ENCODE measurements at places on chromosomes 3 and 15.

DNA sequence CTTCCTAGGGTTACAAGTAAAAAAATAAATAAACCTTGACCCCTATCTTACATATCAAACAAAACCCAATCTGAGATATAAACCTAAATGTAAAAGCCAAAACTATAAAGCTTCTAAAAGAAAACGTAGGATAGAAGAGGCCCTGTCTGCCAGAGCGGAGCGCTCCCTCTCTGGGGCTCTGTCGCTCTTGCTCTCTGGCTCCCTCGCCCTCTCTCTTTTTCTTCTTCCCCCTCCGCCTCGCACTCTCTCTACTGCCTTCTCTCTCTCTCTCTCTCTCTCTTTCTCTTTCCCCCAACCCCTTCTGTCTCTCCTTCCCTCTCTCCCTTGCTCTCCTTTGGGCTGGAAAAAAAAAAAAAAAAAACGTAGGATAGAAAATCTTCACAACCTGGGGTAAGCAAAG, 21.6 kb downstream of the RYK start:
- DNase-seq = no peak

- DNase-seq = peak; percentile 19
Observed at GRCh38 chr3:168511428-168512014, 415.8 kb upstream of the GOLIM4 start.

DNA sequence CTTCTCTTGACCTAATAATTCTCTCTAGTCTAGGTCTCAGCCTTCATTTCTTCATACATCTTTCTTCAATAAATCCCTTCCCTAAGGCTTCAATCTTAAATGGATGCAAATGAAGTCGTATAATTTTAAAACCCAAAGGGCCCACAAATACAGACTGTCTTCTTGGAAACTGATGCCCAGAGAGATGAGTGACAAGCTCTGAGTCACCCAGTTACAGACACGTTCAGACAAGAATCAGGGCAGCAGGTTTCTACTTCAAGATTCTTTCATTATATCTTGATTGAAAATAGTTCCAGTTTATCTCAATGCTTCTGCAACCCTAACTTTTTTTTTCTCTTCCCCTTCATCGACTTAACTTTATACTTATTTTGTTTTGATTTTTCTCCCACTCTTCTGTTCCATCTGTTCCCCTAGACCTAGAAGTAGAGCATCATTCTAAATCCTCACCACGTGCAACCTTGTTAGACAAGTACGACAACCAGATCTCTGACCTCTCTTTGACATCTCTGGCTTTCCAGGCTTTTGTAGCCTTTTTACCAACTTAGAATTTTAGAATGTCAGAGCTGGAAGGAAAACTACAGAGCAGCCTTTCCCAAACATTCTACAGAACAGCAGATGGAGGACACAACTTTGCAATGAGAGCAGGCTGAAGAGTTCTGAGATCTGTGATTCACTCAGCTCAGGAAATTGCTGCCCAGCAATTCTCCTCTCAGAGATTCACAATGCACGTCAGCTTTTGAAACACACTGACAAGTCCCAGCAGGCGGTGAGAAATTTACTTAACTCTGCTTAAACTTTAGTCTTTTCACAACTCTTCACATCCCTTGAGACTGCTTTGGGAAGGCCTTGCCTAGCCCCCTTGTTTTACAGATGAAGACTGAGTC, 25.3 kb downstream of the NCEH1 start:
- DNase-seq = no peak

DNA sequence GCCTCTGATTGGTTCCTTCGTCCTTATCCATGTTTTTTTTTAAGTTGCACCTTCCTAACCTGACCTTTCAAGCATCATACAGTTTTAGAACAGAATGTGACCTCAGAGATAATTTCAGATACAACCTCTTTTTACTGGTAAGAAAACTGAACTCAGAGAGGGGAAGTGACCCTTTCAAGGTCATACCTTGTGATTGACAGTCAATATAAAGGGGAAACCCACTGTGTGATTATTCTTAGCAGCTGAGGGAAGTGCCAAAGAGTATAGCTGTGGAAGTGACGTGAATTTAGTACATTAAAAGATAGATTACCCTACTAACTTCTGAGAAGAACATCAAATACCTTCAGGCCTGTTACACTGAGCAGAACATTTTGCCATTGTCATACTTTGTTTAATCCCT, 319.4 kb downstream of the NEK10 start:
- DNase-seq = peak; percentile 48

DNA sequence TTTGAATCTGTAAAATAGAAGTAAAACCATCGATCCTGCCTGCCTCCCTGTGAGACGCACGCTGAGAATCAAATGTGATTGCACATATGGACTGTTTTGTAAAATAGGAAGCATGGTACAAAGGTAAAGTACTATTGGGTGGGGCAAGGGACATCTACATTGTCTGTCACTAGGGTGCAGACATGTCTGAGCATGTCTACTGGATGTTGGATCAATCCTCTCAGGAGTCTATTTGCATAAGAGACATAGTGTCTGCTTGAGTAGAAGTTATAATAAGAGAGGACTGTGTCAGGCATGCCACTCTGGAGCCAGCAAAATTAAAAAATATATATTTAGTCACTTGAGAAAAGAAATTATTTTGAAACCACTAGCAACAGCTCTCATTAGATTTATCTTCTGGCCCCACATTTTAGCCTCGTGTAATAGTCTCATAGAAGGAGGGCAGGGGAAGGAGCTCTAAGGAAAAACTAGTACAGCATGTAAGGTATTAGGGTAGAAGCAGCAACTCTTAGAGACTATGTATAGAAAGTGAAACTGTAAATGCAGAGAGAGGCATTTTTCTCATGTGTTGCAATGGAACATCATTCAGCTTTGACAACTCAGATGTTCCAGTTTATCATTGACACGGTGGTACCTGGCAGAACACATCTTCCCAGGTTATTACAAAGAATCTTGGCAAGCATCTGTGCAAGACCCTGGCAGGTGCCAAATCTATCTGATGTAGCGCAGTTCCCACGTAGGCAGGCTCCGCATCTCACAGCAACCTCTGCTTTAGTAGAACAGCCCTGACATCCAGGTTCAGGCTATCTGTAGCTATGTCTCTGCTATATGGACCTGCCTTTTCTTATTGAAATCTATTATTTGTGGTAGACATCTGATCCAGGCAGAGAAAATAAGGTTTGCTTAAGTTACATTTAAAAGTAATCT, 85.2 kb upstream of the CHL1 start:
- DNase-seq = peak; percentile 66

GRCh38 chr3:105957722-105958121, 88.9 kb upstream of the CBLB start:
- DNase-seq = no peak

DNA sequence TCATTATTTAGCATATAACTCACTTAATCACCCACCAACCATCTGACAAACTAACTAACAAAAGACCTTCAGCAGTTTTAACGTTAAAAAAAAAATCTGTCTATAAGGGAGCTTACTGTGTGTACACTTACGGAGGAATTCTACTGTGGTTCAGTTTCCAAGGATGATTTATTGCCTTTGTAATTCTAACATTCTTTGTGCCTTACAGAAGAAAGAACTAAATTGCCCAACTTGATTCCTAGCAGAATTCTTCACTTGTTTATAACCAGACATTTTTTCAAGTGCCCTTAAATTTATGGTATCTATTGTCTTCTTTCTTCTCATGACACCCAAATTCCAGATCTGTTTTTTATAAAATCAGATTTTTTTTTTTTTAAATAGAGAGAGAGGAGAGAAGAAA, 119.7 kb upstream of the IGSF10 start:
- no peak for DNase-seq

DNA sequence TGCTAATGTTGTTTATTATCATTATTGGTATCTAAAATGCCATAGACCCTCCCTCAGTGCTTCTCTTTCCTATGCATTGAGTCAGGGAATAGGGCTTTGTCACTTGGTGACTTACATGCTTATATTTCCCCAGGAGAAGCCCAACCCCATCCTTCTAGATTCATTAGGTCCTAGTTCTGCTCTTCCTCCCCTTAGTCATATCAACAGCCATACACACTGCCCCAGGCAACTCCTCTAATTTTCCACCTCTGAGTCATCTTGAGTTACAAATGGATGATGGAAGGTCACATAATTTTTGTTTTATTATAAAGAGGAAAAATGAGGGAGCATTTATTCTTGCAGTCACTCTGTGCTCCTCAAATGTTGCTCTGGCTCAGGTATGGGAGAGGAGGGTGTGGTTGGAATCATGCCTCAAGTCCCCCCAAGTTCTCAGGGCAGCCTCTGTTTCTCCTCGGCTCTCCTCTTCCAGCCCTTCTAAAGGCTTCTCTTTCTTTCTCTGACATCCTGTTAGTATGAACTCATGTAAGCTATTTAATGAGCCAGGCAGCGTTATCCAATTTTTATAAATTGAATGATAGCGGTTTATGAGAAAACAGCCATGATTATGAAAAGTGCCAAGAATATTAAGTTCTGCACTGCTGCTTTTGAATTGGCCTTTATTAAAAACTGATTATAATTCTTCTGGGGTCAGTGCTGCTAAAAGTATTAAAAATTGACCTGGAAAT, 45.6 kb upstream of the FSTL1 start:
- DNase-seq = no peak

GRCh38 chr15:67701669-67702068, 123.6 kb upstream of the SKOR1 start:
- no peak for DNase-seq
